ENCODE measurements at places on chromosomes 2 and 18.

- no peak for DNase-seq
These were observed 421 bp upstream of the VAMP5 start for GRCh38 chr2:85583667-85584353.

- DNase-seq: no peak
These were observed 280.5 kb downstream of the NRXN1 start for GRCh38 chr2:50751311-50752031.

GRCh38 chr2:118374974-118375755, 286.9 kb downstream of the INSIG2 start:
- DNase-seq: no peak

DNA sequence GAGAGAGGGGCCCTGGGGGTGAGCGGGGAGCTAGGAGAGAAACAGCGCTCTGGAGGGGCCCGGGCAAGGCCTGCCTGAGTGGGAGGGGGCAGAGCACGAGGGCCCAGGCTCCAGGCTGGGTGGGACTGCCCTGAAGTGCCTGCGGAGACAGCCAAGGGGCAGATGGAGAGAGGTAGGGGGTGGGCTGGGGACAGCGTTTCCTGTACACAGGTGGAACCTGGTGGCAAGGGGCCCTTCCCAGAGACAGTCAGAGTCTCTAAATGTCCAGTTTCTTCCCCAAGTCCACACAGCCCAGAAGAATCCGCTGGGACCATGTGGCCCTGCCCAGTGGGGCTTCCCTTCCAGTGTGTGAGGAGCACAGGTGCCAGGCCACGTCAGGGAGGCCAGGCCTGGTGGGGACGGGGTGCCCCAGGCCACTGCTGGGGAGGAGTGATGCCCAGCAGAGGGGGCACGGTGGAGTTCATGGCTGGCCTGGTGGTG, 1.7 kb upstream of the GPR35 start:
- DNase-seq: no peak

GRCh38 chr2:140873915-140874531, 1256.8 kb downstream of the LRP1B start:
- DNase-seq: no peak

DNA sequence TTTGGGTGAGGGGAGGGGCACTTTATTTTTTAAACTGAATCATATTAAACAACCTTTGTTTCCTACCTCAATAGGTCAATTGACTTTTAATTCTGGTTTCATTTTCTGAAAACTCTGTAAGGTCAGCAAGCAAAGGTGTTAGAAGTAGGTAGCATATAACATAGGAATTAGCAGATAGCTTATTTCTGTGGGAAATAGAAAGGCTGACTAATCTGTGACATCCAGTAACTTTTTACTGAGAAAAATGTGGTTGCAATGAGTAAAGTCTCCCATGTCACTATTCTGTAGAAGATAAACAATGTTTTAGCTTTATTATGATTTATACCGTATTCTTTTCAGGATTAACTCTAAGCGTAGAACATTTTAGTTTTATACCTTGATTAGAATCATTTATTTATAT, 240.4 kb downstream of the PLCL1 start:
- no peak for DNase-seq

- no peak for DNase-seq
These were observed 30.4 kb downstream of the BMPR2 start for GRCh38 chr2:202406445-202406978.

GRCh38 chr2:159982270-159982669, 80.1 kb downstream of the PLA2R1 start:
- DNase-seq: no peak

- DNase-seq: no peak
These were observed 80.5 kb upstream of the CAVIN2 start for GRCh38 chr2:191927319-191927867.

GRCh38 chr2:36659872-36660312, 36.6 kb upstream of the VIT start:
- no peak for DNase-seq

DNA sequence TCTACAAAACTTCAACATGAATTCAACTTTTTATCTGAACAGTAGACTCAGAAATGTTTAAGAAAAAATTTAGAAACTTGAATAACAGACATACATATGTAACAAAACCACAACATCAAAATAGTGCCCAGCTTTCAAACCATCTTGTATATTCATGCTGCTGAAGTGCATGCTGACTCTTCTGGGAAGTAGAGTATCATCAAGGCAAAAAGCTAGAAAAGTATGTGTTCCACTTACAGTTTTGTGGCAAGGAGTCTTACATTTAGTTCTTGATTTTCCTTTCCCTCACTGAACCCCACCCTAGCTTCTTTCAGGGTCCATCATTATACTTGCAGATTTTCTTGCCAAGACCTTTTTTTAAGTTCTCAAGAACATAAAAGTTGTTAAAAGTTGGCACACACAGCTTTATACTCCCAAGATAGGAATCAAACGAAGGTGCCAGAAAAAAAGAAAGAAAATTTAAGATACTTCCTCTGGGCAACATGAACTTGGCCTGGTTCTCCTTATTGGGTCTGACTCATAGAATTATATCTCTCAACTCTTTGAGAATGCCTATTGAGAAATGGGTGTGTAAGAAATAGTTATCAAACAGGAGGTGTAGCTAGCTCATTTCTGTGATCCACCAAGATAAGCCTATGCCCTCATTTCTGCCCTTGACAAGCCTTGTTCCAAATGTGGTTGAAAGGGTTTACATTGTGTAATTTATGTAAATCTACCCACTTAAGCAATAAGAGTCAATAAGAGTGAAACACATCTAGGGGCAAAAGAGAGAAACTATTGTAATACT, 667.6 kb upstream of the ACVR2A start:
- DNase-seq: no peak

- DNase-seq: no peak
These were observed 39.5 kb upstream of the DYNAP start for GRCh38 chr18:54551590-54551989.

DNA sequence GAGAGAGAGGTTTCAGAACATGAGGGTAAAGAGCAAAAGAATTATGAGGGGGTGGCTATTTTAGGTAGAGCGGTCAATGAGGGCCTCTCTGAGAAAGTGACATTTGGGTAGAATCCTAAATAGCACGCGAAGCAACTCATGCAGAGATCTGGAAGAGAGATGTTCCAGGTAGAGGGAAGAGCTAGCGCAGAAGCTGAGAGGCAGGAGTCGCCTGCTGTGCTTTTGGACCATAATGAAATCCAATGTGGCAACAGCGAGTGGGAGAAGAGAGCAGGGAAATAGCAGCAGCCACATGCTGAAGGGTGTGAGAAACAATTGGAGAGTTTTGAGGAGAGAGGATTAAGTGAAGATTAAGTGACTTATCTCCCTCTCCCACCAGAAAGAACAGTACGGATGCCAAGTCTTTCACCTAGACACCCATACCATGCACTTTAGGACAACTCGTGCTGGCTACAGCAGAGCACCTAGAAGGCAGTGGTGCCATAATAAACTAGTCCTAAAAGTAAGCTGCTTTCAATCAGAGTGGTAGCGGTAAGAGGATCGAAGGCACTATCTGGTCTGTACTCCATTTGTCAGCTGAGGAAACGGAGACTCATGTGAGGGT, 129.7 kb downstream of the LRP2 start:
- no peak for DNase-seq

GRCh38 chr18:50842846-50843245, 23.0 kb upstream of the MRO start:
- no peak for DNase-seq

Measured in DND-41 (cell line).